ENCODE measurements at places on chromosomes 5 and 9. TPM values are rescaled to one million over a fixed set of nuclear protein-coding genes. Genes with fewer than 3 reads are reported as not detected.

Gene CYLC2
- not detected for total RNA-seq

Gene SCGB3A2
- not detected for total RNA-seq

Gene GCNT4
- 1.4 TPM for total RNA-seq

Gene TRPM6
- 1.2 TPM for total RNA-seq

Gene TAF11L5
- not detected for total RNA-seq

Gene KIF12
- 0.56 TPM for total RNA-seq

Gene ADAMTS6
- 1.2 TPM for total RNA-seq

Gene ERMP1
- total RNA-seq: 38.1 TPM

Gene TAS2R1
- not detected for total RNA-seq

Gene SOWAHA
- total RNA-seq: 0.04 TPM

Gene REEP2
- total RNA-seq: 0.36 TPM

Gene PCDHGA6
- total RNA-seq: 1.2 TPM

Gene FNBP1
- 23.5 TPM for total RNA-seq

Gene SEMA4D
- 30.4 TPM for total RNA-seq

Gene CBY3
- not detected for total RNA-seq

Gene LIX1
- not detected for total RNA-seq

Gene NRARP
- 20.4 TPM for total RNA-seq

Gene ADRA1B
- total RNA-seq: not detected

Gene INSL6
- total RNA-seq: not detected

Gene OR1L4
- not detected for total RNA-seq

Gene GBA2
- total RNA-seq: 20.9 TPM

Gene GPRIN1
- total RNA-seq: 1.9 TPM

Gene PLEKHG4B
- 0.36 TPM for total RNA-seq

Gene RASGEF1C
- not detected for total RNA-seq

Gene DOCK8
- total RNA-seq: 11.4 TPM

Gene ACER2
- total RNA-seq: 3.1 TPM

Gene PCYOX1L
- total RNA-seq: 6.5 TPM

Gene SOX30
- total RNA-seq: not detected

Gene PCDHGB1
- total RNA-seq: 0.92 TPM

Gene GRXCR2
- not detected for total RNA-seq

Gene FOXD1
- total RNA-seq: 0.88 TPM

Gene TXNDC8
- not detected for total RNA-seq

Gene BTNL9
- total RNA-seq: 2.5 TPM

Gene COL27A1
- total RNA-seq: 13.6 TPM

Gene NEUROG1
- not detected for total RNA-seq

Gene EPB41L4B
- 1.1 TPM for total RNA-seq

Gene RNF130
- 13.7 TPM for total RNA-seq

Gene CSF1R
- total RNA-seq: 2.7 TPM

Gene ITK
- total RNA-seq: 0.40 TPM

Gene ZBTB26
- total RNA-seq: 2.0 TPM

Gene DOK3
- 3.3 TPM for total RNA-seq

Gene SPINK13
- total RNA-seq: not detected

Gene SARDH
- total RNA-seq: 0.12 TPM

Gene PDE6A
- total RNA-seq: 0.48 TPM

Gene IZUMO3
- total RNA-seq: not detected

Gene FOXI1
- total RNA-seq: 0.16 TPM

Gene ZBTB43
- total RNA-seq: 12.8 TPM

Gene C9orf50
- not detected for total RNA-seq
